ENCODE measurements at places on chromosomes 1 and 21.

- DNase-seq, result no peak
These were observed 76.3 kb upstream of the BEND5 start for GRCh38 chr1:48853006-48853405.

- DNase-seq, result no peak
These were observed 113.5 kb upstream of the COL6A1 start for GRCh38 chr21:45868086-45868485.

GRCh38 chr1:99763956-99764355 lies 2.5 kb downstream of the FRRS1 start:
- DNase-seq, result no peak

DNA sequence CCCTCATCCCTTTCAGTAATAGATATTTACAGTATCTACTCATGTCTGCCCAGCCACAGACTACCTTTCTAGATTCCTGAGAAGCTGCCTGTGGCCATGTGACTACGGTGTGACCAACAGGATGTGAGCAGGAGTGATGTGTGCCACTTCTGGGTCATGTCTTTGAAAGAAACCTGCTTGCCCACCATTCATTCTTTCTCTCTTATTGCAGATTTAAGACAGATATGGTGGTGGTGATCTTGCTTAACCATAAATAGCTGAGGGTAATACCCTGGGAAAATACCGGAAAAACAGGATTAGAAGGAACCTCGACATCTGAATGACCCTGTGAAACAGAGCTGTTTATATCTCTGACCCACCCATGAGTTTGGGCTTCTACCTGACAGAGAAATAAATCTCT lies 41.6 kb upstream of the GUCA2A start:
- DNase-seq, result no peak

- no peak for DNase-seq
These were observed 850.0 kb downstream of the LTN1 start for GRCh38 chr21:28142697-28143096.

- DNase-seq, result no peak
These were observed 17.0 kb upstream of the ANGEL2 start for GRCh38 chr1:213032651-213033050.

GRCh38 chr1:25794325-25794724 lies 5.7 kb upstream of the SELENON start:
- no peak for DNase-seq

GRCh38 chr1:195958131-195958530 lies 650.1 kb downstream of the KCNT2 start:
- no peak for DNase-seq

GRCh38 chr1:147389532-147390184 lies 147.2 kb downstream of the CHD1L start:
- no peak for DNase-seq

- no peak for DNase-seq
These were observed 22.7 kb upstream of the LCE5A start for GRCh38 chr1:152487871-152488270.

GRCh38 chr21:27108228-27108627 lies 141.3 kb upstream of the ADAMTS5 start:
- no peak for DNase-seq

DNA sequence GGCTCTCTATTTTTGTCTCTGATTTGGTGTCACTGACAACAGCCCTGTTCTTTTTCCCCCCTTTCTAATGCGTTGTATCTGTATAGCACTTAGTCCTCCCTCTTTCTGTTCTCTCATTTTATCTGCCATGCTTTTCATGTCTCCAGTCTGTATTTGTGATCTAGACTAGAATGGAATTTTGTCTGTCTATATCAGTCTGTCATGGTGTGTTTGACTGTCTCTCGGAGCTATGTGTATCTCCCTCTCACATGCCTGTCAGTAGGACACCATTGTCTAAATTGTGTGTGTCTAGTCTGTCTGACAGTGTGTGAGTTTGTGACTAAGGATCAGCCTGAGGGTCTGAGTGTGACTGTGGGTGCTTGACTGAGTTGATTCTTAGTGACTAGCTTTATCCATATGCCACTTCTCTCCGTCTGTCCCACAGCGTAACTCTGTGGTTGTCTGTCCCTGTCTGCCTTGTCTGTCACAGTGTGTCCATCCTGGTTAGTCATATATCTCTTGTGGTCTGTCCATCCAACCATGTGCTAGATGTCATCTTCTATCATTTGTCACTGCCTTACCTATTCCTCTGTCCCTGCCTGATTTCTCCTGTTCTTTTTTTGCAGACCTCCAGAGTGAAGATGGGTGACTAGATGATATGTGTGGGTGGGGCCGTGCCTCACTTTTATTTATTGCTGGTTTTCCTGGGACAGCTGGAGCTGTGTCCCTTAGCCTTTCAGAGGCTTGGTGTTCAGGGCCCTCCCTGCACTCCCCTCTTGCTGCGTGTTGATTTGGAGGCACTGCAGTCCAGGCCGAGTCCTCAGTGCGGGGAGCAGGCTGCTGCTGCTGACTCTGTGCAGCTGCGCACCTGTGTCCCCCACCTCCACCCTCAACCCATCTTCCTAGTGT lies 1.4 kb upstream of the B4GALT2 start:
- no peak for DNase-seq

- no peak for DNase-seq
These were observed 5.7 kb upstream of the CSTB start for GRCh38 chr21:43781846-43782245.

GRCh38 chr1:54285815-54286345 lies 85.9 kb downstream of the MRPL37 start:
- no peak for DNase-seq

Measured in stimulated activated CD8-positive, alpha-beta memory T cell treated with anti-CD3 and anti-CD28 coated beads, Interleukin-2, amount 100 ng/mL, for 1 hour (primary cell).